ENCODE measurements at places on chromosomes 5 and 9.
A peak's percentile ranks its signal among the peaks of the same experiment; 100 is the strongest.

DNA sequence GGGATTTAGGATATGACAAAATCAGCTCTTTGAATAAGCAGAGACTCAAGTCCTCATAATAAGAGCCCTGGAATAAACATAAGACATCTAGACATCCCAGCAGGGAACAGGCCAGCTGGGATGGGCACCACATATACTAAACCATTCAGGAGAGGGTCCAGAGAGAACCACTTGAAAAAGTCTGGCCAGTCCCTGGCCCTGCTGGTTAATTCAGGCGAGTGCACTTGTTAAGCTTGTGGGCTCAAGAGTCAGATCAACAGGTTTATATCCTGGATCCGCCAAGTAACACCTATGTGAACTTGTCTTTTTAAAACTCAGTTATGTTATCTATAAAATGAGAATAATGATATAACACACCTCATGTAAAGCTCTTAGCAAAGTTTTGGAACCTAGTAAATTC, 63.3 kb downstream of the CAVIN4 start:
- no peak for DNase-seq

GRCh38 chr5:178674334-178674733, 47.5 kb upstream of the CLK4 start:
- no peak for DNase-seq

DNA sequence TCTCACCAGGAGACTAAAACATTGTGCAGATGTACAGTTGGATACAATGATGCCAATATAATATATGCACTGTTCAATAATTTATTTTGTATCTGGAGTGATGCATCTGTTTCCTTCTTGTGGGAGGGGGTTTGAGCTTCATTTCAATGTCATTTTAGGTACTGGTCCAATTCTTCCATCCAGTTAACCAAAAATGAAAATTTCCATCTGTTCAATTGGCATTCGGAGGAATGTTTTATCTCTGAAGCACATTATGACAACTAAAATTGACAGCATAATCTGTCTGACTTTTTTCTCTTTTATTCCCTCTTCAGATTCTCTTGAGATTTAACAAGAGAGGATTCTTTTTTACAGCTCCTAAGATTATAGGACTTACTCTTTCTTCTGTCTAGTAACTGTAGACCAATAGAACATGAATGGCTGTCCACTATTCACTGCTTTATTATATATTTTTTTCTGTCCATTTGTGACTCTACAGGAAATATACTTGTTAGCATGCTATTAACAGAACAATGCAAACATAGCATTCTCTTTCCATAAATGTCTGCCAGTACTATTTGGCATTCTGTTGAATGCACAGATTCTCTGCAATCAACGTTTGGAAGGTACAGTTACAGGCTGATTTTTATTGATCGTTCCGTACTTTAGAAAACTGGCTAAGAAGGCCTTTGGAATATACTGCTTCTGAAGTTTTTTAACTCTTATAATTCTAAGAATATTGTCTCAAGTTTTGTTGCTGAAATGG, 57.8 kb downstream of the NDUFAF2 start:
- DNase-seq = no peak

DNA sequence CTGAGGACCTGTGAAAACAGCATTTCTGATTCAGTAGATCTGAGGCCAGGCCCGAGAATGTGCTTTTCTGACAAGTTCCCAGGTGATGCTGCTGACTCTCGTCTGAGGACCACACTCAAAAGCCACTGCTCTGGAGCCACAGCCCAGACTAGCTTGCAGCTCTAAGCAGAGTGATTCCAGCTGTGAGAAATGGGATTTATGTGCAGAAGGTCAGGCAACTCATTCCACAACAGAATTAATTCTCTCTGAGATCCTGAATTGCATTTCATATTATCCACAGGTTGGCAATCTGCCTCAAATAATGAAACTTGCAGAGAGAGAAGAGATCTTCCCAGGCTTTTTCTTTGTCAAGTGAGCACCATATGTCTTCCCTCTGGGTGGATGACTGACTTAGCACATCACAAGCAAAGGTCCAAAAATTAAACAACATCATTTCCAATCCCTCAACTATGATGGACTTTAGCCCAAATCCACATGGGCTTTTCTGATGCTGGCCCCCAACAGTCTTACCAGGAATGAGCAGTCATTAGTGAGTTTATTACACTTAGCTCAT, 140.2 kb downstream of the ALDH1A1 start:
- DNase-seq = no peak

- no peak for DNase-seq
Measured at GRCh38 chr5:159402311-159402710, 72.0 kb upstream of the IL12B start.

DNA sequence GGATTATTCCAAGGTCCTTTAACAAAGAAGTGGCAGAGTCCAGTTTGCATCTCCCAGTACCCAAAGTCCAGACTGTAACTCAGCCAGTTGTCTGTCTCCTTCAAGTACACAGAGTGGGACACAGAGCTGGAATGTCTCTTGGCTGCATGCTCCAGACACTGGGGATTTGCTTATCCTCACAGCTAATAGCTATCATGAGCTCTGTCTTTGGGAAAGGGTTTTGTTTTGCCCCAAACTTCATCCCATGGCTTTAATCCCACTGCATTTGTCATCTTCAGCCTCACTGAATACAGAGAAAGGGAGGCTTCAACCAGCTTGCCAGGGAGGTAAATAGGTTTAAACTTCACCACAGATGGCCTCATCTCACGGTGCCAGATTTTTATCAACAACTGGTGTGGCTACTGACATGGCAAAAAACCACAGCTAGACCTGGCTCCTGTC, 412.2 kb upstream of the SLC24A2 start:
- DNase-seq = no peak

DNA sequence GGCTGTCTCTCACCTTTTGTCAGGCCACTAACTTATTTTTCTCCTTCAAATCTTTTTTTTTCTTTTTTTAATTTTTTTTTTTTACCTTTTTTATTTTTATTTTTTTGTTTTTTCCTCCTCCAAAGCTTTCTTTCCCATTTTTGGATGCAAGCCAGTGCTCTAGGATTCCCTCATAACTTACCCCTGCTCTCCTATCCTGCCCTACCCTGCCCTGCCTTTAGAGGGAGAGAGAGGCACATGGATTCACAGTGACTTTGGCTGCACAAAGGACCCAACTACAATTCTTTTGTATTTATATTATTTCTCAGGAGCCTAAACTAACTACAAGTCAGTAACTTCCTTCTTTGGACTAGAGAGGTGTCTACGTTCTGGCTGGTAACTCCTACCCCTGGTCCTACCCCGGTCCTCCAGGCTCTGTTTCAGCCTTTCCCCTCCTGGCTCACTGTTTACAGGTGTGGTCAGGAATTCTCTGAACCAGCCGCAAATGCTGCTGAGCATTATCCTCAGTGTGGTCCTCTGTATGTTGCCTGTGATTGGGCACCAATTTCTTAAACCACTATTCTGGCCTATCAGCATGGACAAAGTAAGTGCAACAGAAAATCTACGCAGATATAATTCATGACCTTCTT, 8.4 kb upstream of the RUSC2 start:
- DNase-seq = peak; percentile 16

GRCh38 chr9:36136272-36136893, at the start of gene GLIPR2:
GLIPR2 (plus strand) TSS chr9:36136733; CDS start chr9:36136779, 46 bp downstream.
- DNase-seq = peak; percentile 91

DNA sequence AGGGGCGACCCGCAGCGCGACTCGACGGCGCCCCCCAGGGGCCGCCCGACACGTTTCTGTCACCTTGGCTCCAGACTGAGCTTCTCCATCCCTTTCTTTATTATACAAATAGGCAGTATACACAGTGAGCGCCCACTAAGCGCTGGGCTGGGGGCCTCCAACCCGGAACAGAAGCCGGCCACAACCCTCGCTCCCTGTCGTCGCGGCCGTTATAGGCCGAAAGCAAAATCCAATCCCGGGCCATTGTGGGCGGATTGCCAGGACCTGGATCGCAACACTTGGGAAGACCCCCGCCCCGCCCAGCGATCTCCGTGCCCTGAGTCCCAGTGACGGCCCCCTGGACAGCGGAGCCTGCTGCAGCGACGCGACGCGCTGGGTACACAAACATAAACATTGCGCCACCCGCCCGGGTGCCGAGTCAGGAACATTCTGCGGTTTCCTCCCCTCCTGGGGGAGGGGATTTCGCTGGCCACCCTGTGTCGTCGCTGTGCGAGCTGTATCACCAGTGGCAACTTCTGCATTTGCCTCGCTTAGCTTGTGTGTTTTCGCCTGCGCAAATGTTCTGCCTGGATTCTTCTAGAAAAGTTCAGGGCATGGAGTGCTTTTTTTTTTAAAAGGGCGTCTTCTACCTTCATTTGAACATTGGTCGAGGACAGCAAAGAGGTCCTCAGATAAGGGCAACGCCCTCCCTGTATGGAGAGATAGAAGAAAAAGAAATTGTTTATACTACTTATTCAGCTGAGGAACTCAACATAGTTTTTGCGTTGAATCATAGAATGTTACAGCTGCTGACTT, 1.3 kb upstream of the DUSP1 start:
- DNase-seq = peak; percentile 86

- no peak for DNase-seq
Measured at GRCh38 chr9:137394866-137395665, 27.9 kb downstream of the EXD3 start.

GRCh38 chr9:12760758-12761157, 14.1 kb upstream of the LURAP1L start:
- no peak for DNase-seq

DNA sequence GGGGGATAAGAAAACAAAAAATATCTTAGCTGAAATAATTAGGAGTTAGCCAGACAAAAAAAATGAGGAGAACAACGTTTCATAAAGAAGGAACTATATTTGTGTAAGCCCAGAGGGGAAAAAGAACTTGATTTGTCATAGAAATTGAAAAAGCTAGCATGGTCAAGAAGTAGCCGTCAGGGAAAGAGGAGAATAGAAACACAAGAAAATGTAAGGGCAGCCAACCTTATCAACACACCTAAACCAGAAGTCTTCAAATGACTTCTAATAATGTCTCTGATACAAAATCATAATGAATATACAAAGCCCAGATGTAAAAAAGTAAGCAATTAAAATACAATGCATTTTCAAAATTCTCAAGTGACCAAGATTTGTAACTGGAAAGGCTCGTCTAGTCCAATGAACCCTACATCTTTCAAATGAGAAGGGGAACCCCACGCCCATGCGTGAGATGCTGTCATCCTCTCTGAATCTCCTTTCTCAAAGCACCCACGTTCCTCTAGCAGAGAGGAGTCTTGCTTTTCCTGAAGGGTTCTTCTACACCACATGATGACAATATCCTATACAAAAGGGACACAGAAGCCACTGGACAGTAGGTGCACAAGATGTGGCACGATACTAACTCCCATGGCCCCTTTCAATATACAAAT, 103.7 kb downstream of the ARL15 start:
- DNase-seq = no peak

DNA sequence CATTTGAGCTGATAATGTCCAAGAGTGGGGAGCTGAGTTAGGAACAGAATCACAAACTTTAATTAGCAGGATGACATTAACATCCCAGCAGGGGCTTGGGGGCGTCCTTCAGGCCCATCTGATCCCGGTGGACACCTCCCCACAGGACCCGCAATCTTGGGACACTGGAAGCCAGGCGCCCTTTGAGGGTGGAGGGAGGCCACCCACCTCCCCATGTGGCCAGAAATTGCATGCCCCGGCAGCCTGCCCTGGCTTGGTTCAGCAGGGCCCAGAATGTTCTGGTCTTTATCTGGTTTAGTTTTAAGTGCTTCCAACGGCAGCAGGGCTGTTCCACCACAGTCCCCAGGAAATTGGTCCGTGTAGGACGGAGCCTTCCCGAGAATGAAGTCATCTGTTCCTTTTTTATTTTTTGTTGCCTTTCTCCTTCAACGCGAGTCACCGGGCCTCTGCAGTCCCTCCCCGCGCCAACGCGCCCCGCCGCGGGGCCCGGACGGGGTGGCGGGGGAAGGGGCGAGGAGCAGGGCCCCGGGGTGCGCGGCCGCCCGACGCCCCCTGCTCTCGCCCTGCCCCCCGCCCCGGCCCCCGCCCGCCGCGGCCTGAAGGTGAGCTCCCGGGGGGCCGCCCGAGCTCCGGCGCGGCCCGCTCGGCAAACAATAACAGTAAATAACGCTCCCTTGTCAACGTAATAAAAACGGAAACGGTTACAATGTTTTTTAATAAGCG, 207.9 kb downstream of the C9orf50 start:
- no peak for DNase-seq

GRCh38 chr5:151202381-151203139, 21.3 kb downstream of the CCDC69 start:
- DNase-seq = no peak
